ENCODE measurements at places on chromosomes 4 and X. TPM values are rescaled to one million over a fixed set of nuclear protein-coding genes. Genes with fewer than 3 reads are reported as not detected.

GRCh38 chr4:119543779-119544178, 84.8 kb downstream of the PDE5A start:
- DNase-seq: no peak

- DNase-seq: no peak
Observed at GRCh38 chrX:123188081-123188480, 4.0 kb downstream of the GRIA3 start.

DNA sequence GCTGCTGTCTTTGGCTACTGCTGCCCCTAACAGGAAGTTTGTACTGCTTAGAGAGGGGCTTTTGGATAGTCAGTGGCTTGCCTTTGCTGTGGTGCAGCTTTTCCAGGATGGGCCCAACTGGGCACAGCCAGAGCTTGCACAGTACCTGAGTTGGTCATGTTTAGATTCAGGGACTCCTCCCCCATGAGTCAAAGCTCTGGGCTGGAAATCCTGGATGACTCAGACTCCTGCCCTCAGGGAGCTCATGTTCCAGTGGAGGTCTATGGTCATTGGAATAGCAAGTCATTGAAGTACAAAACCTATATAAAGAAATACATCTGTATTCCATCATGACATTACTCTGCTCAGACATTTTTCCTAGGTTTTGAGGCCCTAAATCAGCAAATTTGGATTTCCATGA, 66.7 kb upstream of the PJA1 start:
- DNase-seq: no peak

POU4F2 gene
- polyA plus RNA-seq: not detected

- DNase-seq: peak; percentile 33
Observed at GRCh38 chrX:137031517-137032340, 2.1 kb downstream of the GPR101 start.

DACH2 gene
- polyA plus RNA-seq: not detected

FAM47E gene
- polyA plus RNA-seq: not detected

UCHL1 gene
- polyA plus RNA-seq: not detected

GRCh38 chr4:26217481-26217880, 103.3 kb upstream of the RBPJ start:
- DNase-seq: no peak

GRCh38 chrX:94914235-94914634, 1240.2 kb downstream of the FAM133A start:
- no peak for DNase-seq

- DNase-seq: no peak
Observed at GRCh38 chrX:44705817-44706551, 137.8 kb upstream of the DUSP21 start.

Measured in CD8-positive, alpha-beta memory T cell (primary cell).